ENCODE measurements at places on chromosomes 3 and 15.
A peak's percentile ranks its signal among the peaks of the same experiment; 100 is the strongest.

DNA sequence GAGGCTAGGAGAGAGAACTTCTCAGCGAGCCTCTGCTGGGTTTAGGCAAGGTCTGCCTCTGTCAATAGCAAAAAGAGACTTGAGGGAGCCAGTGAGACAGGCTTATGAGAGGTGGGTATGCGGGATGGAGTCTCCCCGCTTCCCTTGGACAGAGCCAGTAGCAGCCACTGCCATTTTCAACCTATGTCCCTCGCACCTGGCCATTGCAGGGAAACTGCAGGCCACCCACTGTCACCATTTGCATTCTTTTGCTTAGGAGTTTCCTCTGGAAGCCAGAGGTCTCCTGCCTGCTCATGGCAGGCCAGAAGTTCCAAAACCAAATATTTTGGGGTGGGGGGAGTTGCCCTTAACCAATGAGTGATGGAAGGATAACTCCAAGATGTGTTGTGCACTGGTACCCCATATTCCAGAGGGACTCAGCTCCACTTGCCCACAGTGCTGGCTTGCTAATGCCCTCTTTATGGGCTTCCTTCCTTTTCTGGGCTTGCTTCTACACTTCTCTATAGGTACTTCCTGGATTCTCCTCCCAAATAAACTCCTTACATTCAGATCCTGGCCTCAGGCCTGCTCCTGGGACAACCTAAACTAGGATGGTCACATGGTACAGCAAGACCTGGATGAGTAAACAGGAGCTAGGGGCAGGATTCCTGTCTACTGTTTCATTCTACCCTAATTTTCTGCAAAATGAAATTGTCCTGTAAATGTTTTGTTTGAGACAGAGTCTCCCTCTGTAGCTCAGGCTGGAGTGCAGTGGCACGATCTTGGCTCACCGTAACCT is 108.9 kb upstream of the PROK2 start:
- DNase-seq: no peak

GRCh38 chr3:123159926-123160635 is 41.7 kb upstream of the SEC22A start:
- DNase-seq: peak; percentile 16

GRCh38 chr3:159922861-159923312 is 65.7 kb upstream of the IL12A start:
- no peak for DNase-seq

GRCh38 chr15:92098869-92099268 is 245.4 kb downstream of the SLCO3A1 start:
- no peak for DNase-seq

- no peak for DNase-seq
These were observed 63.1 kb downstream of the TRANK1 start for GRCh38 chr3:36881735-36882134.

GRCh38 chr15:91100814-91101607 is 954 bp downstream of the SV2B start:
- no peak for DNase-seq

DNA sequence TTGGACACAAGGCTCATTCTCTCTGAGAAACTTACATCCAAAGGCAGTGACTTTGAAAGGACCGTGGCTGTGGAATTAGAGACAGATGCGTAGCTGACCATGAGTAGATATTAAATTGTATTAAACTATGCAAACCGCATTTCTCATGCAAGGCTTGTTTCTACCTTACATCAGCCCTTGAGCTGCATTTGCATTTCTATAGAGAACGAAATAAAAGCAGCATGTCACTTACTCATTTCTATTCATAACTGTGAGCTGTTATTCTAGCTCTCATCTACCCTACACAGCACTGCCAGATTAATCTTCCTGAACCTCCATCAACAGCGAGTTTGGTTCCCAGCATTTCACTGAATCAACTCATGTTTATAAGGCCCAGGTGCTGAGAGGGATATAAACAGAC is 72.3 kb downstream of the THSD4 start:
- DNase-seq: no peak

GRCh38 chr3:39101022-39101689 is 6.3 kb downstream of the GORASP1 start:
- no peak for DNase-seq

DNA sequence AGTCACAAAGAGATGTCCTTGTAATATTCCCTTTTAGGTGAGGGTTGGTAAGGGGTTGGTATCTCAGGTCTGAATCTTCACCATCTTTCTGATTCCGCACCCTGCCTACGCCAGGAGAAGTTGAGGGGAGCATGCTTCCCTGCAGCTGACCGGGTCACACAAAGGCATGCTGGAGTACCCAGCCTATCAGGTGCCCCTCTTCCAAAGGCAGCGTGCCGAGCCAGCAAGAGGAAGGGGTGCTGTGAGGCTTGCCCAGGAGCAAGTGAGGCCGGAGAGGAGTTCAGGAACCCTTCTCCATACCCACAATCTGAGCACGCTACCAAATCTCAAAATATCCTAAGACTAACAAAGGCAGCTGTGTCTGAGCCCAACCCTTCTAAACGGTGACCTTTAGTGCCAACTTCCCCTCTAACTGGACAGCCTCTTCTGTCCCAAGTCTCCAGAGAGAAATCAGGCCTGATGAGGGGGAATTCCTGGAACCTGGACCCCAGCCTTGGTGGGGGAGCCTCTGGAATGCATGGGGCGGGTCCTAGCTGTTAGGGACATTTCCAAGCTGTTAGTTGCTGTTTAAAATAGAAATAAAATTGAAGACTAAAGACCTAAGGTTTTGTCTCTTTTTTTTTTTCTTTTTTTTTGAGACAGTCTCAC is 19.8 kb downstream of the TYRO3 start:
- DNase-seq: no peak

DNA sequence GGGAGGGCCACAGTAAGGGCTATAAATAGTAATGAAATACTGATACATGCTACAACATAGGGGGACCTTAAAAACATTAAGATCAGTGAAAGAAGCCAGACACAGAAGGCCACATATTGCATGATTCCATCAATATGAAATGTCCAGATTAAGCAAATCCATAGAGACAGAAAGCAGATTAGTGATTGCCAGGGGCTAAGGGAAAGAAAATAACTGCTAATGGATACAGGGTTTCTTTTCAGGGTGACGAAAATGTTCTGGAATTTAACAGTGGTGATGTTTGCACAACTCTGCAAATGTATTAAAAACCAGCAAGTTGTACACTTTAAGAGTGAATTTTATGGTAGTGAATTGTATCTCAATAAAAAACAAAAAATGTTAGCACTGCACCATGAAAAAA is 37.0 kb downstream of the PIK3R4 start:
- DNase-seq: no peak

DNA sequence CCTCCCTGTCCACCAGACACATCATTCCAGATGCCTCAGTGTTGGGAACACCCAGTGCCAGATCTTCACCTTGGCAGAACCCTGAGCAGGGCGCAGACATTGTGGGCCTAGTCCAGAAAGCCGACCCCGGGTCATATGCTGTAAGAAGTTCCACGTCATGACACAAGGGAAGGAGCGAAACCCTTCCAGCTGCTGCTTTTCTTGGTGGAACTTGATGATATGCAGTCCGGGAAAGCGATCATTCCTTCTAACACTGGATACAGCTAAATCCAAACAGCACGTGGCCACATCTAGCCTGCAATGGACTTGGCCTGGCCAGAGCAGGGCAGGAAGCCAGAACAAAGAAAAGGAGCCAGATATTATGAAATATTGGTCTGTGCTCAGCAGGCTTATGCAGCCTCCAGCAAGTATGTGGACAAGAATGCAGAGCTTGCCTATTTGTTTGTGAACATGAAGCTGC is 22.0 kb downstream of the GASK1A start:
- peak; percentile 86 for DNase-seq

DNA sequence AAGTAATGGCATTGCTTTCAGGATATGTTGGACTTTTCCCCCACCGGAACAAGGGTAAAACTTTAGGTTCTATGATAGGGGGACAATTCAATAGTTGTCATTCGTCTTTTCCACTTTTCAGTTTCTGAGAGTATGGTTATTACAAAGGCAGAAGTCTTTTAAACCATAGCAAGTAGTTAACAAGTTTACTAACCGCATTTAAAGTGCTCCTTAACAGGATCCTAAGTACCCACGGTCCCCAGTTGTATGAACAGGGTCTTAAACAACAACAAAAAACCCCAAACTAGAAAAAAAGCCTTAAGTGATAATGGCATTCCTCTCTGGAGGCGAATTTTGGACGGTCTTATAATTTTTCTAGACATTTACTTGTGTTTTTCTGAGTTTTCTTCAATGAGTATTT is 831 bp downstream of the IFT57 start:
- no peak for DNase-seq

- peak; percentile 3 for DNase-seq
These were observed 105.1 kb downstream of the ZMAT3 start for GRCh38 chr3:178966299-178967176.

- DNase-seq: no peak
These were observed at the start of gene EOMES for GRCh38 chr3:27721717-27722564. Gene EOMES (minus strand): TSS chr3:27722323. CDS start chr3:27722294, 29 bp downstream.

DNA sequence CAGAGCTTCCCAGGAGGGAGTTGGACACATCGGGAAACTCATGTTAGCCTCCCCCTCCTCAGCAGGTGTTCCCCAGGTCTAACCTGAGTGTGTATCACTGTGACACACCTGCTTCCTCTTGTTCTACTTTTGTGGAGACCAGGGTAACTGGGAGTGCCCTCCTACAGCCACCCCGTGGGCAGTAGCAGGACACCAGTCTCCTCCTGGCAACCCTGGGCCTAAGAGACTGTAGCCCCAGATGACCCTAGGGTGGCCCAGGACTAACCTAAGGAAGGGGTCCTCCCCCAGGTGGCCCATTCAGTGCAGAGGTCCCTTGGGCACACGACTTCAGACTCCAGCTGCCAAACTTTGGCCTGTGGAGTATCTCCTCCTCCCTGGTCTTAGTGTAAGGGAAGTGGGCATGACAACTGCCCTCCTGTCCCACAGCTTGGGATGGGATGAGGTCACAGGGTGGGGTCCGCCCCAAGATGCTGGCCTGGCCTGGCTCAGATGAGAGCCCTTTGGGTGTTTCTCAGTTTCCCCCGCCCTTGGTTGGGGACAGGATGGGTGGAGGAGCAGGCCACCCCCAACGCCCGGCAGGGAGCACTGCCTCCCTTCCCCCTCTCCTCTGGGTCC is 4.8 kb downstream of the CSK start:
- no peak for DNase-seq

DNA sequence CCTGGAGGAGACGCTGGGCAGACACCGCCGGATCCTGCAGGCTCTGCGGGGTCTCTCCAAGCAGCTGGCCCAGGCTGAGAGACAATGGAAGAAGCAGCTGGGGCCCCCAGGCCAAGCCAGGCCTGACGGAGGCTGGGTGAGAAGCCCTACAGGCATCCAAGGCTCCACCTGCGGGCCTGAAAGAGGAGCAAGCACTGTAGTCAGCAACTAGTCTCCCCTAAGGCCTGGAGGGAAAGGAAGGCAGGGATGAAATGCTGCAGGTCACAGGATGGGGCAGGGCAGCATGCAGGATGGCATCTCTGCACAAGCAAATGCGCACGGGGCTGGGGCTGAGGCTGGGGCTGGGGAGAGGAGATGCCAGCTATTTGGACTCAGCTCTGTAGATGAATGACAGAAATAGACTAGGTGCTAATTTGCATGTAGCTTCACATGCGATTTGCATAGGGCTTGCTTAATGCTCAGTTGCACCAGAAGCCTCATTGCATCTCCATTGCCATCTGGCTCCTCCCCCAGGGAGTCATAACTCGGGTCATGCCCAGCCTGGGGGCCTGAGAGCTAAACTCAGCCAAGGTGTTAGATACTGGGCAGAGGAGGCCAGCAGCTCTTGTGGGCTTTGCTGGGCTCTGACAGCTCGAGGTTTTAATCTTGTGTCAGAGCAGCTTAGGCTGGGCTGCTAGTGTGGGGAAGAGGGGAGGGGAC is 5.2 kb upstream of the CPLX3 start:
- DNase-seq: no peak

- DNase-seq: no peak
These were observed 6.5 kb upstream of the DLL4 start for GRCh38 chr15:40922608-40923005.
